ENCODE measurements at places on chromosomes 6 and 20. TPM values are rescaled to one million over a fixed set of nuclear protein-coding genes. Genes with fewer than 3 reads are reported as not detected.
A peak's percentile ranks its signal among the peaks of the same experiment; 100 is the strongest.

DNA sequence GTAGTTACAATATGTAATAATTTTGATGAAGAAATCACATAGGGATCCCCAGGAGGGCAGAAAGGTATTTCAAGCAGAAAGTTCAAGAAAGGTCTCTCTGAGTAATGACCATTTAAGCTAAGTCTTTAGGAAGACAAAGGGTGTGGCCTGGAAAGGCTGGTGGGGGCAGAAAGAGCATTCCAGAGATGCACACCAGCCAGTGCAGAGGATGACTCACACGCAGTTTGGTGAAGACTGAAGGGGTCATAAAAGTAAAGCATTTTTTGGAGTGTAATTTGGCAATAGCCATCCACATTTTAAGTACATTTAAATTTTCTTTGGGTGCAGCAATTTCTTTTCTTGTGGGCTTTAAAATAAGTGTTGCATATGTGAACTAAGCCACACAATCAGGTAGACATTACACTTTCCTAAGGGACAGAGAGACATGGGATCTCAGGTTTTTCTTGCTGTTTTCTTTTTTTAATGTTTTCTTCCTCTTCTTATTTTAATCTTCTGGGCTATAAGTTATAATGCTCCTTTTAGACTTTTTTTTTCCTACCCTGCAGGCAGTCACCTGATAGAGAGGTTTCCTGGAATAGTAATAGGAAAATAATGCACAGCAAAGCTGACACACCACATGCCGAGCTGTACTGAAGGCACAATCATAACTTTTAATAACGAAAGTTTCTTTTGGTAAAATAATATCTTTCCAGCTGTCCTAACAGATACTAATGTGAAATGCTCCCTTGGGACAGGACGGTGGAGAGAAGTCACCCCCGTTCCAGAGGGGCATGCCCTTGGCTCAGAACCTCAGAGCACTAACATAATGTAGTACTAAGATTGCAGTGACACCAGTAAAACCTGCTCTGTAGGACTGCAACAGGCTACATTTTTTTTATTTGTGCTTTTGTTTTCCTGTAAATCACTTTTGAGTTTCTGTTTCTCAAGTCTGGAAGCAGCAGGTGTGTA is 49.6 kb upstream of the PTPRK start:
- H3K4me3 ChIP-seq: no peak overlapping the region
- H3K27me3 ChIP-seq: no peaks in the 10 kb centered on the region
- no peak for DNase-seq
- no peaks in the 10 kb centered on the region for H3K36me3 ChIP-seq

- H3K4me1 ChIP-seq: peaks cover 8% of the 10 kb centered on the region
- no peaks in the 10 kb centered on the region for H3K27me3 ChIP-seq
- no peaks in the 10 kb centered on the region for H3K36me3 ChIP-seq
- no peak overlapping the region for H3K27ac ChIP-seq
- no peak for DNase-seq
- H3K4me3 ChIP-seq: no peak overlapping the region
Observed at GRCh38 chr6:159473475-159474263, 219.4 kb downstream of the SOD2 start.

DNA sequence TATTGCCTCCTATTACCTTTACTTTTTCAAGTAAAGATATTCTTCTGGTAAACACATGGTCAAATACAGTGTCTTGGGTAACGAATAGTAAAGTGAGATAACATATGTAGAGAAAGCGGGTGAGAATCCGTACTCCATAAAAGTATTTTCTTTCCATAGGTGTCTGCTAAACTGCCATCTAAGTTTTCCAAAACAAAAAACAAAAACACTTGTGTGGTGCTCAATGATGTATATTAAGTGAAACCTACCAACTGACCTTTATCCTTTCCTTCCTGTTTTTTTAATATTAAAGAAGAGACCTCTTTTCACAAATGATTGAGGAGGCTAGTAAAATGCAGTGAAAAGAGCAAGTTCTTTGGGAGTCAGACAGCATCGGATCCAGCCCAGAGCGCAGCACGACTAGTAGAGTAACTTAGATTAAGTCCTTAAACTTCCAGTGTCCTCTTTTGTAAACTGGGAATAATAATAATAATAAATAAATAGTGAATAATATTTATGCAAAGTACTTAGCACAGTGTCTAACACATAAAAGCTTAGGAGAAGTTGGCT is 437 bp upstream of the CDKAL1 start:
- DNase-seq: no peak
- no peaks in the 10 kb centered on the region for H3K27me3 ChIP-seq
- H3K4me3 ChIP-seq: peak overlapping the region; percentile 92
- peaks cover 5% of the 10 kb centered on the region for H3K36me3 ChIP-seq
- peaks cover 14% of the 10 kb centered on the region for H3K4me1 ChIP-seq

DNA sequence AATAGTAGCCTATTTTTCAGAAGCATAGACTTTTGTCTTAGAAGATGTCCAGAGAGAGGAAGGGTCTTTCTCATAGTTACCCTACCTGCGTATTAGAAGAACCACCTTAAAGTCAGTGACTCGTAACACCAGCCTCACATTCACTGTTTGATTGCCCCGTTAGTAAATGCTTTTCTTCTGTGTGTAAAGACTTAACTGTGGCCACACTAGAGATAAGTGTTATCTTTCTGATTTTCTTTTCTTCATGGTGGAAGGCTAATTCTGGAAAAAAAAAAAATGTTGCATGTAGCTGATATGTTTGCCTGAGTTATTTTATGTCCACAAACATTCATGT is 83.9 kb downstream of the SAMD3 start:
- no peak overlapping the region for H3K4me3 ChIP-seq
- no peaks in the 10 kb centered on the region for H3K27me3 ChIP-seq

DNA sequence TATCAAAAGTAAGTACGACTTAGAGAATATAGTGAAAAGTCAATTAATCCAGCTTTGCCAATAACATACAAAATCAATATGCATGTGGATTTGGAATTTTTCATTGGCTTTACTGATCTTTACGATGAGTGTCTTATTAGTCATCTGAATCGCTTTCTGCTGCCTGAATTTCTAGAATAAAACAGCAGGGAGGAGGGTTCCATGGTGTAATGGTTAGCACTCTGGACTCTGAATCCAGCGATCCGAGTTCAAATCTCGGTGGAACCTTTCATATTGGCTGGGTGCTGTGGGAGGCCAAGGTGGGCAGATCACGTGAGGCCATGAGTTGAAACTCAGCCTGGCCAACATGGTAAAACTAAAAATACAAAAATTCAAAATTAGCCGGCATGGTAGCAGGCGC is 448.8 kb downstream of the RNF144B start:
- no peaks in the 10 kb centered on the region for H3K27me3 ChIP-seq
- H3K4me3 ChIP-seq: no peak overlapping the region
- no peaks in the 10 kb centered on the region for H3K36me3 ChIP-seq
- no peak overlapping the region for H3K27ac ChIP-seq
- DNase-seq: no peak

DNA sequence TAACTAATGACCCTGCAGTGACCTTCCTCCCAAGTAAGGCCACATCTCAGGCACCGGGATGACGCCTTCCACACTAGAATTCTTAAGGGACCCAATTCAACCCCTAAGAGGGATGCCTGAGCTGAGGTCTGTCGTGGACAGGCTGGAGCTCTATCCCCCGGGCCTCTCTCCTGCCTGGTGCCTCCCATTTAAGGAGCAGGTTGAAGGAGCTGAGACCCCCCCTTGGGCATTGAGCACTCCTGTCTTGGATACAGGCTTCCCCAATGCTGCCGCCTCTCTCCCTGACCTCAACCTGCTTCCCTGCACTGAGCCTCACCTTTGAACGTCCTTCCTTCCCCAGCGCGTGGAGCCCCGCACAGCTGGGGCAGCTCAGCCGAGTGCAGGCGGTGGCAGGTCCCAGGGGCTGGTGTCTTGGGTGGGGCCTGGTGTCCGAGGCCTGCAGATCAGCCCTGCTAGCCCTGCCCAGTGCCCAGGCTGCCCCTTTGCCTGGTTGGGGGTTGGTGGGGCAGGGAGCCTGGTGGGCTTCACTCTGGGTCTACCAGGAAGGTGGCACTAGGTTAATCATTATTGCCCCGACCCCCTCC is 19.9 kb upstream of the BHLHE23 start:
- no peak overlapping the region for H3K27ac ChIP-seq
- H3K27me3 ChIP-seq: no peaks in the 10 kb centered on the region
- H3K4me1 ChIP-seq: peaks cover 8% of the 10 kb centered on the region
- H3K4me3 ChIP-seq: no peak overlapping the region

GRCh38 chr6:4940416-4940815 is 63.4 kb downstream of the RPP40 start:
- peaks cover 1% of the 10 kb centered on the region for H3K36me3 ChIP-seq
- no peak overlapping the region for H3K4me3 ChIP-seq
- no peaks in the 10 kb centered on the region for H3K4me1 ChIP-seq
- no peaks in the 10 kb centered on the region for H3K27me3 ChIP-seq

- no peak overlapping the region for H3K27ac ChIP-seq
- DNase-seq: no peak
- no peaks in the 10 kb centered on the region for H3K27me3 ChIP-seq
- H3K4me3 ChIP-seq: no peak overlapping the region
- no peaks in the 10 kb centered on the region for H3K4me1 ChIP-seq
Observed at GRCh38 chr20:53502820-53503219, 90.8 kb downstream of the ZNF217 start.

DNA sequence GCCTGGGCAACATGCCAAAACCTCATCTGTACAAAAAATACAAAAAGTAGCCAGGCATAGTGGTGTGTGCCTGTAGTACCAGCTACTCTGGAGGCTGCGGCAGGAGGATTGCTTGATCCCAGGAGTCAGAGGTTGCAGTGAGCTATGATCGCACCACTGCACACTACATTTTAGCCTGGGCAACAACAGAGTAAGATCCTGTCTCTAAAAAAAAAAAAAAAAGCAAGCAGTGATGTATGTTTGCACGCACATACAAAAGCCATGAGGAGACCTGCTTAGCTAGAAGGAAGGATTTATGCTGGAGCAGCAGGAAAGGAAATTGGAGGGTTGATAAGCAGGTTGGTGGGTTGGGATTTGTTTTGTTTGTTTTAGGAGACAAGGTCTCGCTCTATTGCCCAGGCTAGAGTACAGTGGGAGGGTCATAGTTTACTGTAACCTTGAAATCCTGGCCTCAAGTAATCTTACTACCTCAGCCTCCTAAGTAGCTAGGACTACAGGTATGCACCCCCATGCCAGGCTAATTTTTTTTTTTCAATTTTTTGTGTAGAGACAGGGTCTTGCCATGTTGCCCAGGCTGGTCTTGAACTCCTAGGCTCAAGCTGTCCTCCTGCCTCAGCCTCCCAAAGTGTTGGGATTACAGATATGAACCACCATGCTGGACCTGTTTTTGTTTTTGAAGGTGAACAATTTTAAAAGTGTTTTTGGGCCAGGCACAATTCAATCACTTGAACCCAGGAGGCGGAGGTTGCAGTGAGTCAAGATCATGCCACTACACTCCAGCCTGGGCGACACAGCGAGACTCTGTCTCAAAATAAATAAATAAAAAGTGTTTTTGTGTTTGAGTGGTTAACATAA is 4.0 kb downstream of the ZSWIM3 start:
- no peaks in the 10 kb centered on the region for H3K27me3 ChIP-seq
- no peak overlapping the region for H3K4me3 ChIP-seq
- peaks cover 14% of the 10 kb centered on the region for H3K4me1 ChIP-seq
- DNase-seq: no peak
- H3K27ac ChIP-seq: no peak overlapping the region

- no peak overlapping the region for H3K27ac ChIP-seq
- peaks cover 23% of the 10 kb centered on the region for H3K27me3 ChIP-seq
- H3K4me1 ChIP-seq: peaks cover 7% of the 10 kb centered on the region
- no peaks in the 10 kb centered on the region for H3K36me3 ChIP-seq
- H3K4me3 ChIP-seq: no peak overlapping the region
- DNase-seq: no peak
Observed at GRCh38 chr6:30111266-30111856, 1.5 kb downstream of the TRIM31 start.

DNA sequence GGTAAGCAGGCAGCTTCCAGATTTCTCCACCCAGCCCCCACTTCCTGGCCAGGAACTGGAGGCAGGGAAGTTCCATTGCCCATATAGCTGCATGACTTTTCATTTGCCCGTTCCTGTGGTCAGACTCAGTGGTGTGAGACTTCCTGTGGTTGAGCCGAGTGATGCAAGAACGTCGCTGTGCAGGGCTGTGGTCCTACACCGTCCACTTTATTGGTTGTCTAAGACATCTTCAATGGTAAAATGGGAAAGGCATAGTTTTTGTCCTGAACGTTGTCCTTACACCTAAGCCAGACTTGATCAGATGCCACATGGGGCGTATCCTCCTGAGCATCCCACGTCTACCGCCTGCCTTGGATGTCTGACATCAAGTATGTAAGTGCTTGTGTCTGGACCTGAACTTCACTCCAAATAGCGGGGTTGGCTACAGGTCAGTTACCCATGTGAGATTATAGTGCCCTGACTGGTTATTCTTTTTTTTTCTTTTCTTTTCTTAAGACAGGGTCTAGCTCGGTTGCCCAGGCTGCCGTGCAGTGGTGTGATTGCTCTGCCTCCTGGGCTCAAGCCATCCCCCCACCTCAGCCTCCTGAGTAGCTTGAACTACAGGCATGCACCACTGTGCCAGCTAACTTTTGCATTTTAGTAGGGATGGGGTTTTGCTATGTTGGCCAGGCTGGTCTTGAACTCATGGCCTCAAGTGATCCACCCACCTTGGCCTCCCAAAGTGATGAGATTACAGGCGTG is 25.9 kb upstream of the GTSF1L start:
- H3K36me3 ChIP-seq: no peaks in the 10 kb centered on the region
- H3K4me1 ChIP-seq: peaks cover 28% of the 10 kb centered on the region
- no peaks in the 10 kb centered on the region for H3K27me3 ChIP-seq
- H3K4me3 ChIP-seq: no peak overlapping the region
- H3K27ac ChIP-seq: no peak overlapping the region

- H3K4me3 ChIP-seq: no peak overlapping the region
- no peaks in the 10 kb centered on the region for H3K36me3 ChIP-seq
- H3K27me3 ChIP-seq: no peaks in the 10 kb centered on the region
- no peak for DNase-seq
- H3K27ac ChIP-seq: no peak overlapping the region
- H3K4me1 ChIP-seq: no peaks in the 10 kb centered on the region
Observed at GRCh38 chr6:46059608-46060007, 43.9 kb upstream of the CLIC5 start.

GRCh38 chr6:39642270-39642669 is 82.9 kb downstream of the KIF6 start:
- no peaks in the 10 kb centered on the region for H3K36me3 ChIP-seq
- H3K27ac ChIP-seq: no peak overlapping the region
- no peaks in the 10 kb centered on the region for H3K27me3 ChIP-seq
- H3K4me1 ChIP-seq: no peaks in the 10 kb centered on the region
- no peak overlapping the region for H3K4me3 ChIP-seq

GRCh38 chr20:45985573-45985972 is 13.6 kb upstream of the ZNF335 start:
- H3K4me1 ChIP-seq: no peaks in the 10 kb centered on the region
- H3K27ac ChIP-seq: no peak overlapping the region
- no peaks in the 10 kb centered on the region for H3K27me3 ChIP-seq
- H3K36me3 ChIP-seq: no peaks in the 10 kb centered on the region
- no peak for DNase-seq

DNA sequence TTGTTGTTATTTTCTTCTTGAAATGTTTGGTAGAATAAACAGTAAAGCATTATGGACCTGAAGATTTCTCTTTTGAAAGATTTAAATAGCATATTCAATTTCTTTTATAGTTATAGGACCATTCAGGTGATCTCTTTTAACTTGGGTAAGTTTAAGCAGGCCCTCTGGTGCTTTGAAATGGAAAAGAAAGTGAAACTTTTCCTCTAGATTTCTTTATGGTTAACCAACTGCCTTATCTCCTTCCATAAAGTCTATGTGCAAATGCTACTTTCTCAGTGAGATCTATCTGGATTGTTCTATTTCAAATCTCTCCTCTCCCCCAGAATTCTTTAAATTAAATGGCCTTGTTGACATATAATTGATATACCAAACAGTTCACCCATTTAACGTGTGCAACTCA is 54.0 kb downstream of the PHACTR2 start:
- H3K27ac ChIP-seq: no peak overlapping the region
- no peaks in the 10 kb centered on the region for H3K4me1 ChIP-seq

The SLC22A7 gene
- total RNA-seq: not detected

The F13A1 gene
- total RNA-seq: 2.0 TPM

The GUCA1A gene
- total RNA-seq: not detected

The LHFPL5 gene
- total RNA-seq: not detected

The RUNX2 gene
- 2.2 TPM for total RNA-seq

The TCF21 gene
- total RNA-seq: not detected

The MMP24OS gene
- total RNA-seq: 66.9 TPM
